Stimulated activated CD4-positive, alpha-beta T cell treated with anti-CD3 and anti-CD28 coated beads, Interleukin-2, amount 100 ng/mL, for 24 hours (primary cell): ENCODE measurements at places on chromosomes 2 and 18.

DNA sequence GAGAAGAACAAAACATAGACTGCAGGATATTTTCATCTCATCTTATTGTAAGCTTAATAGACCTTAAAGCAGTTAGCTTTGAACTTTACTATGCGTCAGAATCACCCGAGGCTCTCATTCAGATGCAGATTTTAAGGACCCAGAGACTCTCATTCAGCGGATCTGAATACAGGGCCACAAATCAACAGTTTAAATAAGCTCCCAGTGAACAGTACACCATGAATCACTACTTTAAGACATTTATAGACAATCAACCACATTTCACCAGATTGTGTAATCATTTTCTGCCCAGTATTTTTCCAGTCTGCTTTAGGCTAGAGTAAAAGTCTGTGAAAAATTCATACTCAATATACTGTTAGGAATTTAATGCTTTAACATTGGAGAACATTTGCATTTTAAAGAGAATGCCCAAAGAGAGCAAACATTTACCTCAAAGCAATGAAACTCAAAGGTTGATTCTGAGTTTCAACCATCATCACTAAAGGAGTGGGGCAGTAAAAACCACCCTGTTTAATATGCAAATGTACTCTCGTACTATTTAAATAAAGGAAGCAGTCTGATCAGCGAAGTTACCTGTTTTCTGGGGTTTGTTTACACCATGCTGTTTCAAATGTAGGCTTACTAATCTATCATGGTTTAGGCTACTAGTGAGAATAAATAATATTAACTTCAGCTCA is 11.0 kb upstream of the ALPK2 start:
- no peak for DNase-seq

DNA sequence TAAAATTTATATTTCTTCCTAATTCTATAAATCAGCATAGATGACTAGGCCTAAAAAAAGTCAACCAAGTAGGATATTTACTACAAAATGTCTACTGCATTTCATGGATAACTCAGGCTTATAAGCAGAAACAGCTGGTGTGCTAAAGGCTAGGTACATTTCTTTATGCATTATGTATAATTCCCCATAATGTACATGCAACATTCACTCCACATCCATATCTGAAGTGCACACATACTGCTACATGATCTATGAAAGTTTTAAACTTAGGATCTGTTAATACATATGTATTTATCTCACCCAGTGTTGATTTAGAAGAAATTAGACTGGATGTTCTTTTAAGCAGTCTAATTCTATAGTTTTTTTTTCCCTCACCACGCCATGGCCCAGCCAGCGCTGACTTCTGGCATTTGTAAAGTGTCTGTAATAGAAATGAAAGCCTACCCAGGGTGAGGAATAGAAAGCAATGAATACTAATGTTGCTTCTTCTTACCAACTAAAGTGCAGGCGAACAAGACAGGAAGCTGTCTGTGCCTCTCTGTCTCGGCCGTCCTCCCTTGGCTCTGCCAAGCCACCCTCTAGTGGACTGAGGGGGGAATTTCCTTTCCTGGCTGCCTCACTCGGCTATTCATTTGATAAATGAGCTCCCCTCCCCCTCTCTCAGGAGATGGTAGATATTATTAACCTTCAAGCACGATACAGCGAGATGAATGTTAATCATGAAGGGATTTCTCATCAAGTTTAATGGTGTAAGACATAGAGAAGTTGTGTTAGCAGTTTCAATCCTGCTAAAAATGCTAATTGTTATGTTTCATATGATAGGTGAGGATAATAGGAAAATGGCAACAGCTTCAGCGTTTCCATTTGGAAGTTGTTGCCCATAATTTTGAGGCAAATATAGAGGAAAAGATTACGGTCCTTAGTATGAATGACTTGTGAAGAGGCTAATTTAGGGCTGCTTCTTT is 384.5 kb downstream of the MTX2 start:
- DNase-seq, result peak; percentile 33

DNA sequence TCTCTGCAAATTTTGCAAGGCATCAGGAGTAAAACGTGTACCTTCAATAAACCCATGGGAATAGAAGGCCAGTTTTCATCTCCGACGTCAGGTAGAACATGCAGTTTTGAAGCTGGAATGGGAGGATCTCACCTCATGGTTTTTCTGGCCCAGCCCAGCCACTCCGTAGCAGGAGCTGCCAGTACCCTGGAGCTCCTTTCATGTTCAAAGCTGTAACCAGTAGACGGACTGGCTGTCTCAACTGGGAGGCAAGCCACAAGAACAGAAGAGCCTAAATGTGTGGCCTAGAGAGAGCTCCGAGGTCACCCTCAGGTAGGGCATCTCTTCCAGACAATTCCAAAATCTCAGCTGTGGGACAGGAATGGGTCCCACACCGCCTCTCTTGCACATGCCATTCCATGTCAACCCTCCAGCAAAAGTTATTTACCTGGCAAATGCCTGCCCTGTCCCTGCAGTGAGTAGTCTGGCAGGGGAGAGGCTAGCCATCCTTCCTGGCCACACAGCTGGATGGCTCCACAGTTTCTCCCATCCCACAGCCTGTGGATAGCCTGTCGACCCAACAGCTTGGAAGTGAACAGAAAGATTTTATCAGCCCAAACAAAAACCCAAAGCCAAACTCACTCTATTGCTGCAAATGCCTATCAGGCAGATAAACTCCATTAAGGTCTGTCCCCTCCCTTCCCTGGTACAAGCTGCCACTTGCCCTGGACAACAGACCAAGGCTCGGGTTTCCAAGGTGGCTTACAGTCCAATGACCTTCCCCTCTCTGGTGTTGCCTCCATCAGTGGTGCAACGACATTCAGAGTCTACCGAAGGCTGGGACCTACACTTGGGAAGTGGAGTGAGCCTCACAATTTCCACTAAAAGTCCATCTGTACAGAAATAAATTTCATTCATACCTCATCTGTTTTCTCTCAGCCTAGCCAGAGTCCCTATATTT is 27.8 kb downstream of the CRACDL start:
- no peak for DNase-seq

DNA sequence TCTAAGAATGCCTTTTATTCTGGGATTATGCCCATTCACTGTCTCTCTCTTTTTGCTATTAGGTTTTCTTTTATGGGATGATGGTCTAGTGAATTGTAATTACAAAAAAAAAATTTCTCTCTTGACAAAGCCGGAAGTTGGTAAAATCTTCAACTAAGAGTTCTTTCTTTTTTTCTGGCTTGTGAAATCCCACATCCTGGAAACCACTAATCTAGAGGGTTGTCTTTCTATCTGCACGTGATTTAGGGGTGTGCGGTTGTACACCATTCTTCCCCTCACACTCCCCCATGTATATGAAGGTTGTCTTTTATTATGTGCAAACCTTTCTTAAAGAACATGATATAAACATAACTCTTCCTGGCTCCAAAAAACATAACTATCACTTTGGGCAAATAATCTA is 52.0 kb downstream of the GATA6 start:
- DNase-seq, result no peak

- no peak for DNase-seq
Observed at GRCh38 chr18:6610466-6610865, 119.0 kb upstream of the ARHGAP28 start.

DNA sequence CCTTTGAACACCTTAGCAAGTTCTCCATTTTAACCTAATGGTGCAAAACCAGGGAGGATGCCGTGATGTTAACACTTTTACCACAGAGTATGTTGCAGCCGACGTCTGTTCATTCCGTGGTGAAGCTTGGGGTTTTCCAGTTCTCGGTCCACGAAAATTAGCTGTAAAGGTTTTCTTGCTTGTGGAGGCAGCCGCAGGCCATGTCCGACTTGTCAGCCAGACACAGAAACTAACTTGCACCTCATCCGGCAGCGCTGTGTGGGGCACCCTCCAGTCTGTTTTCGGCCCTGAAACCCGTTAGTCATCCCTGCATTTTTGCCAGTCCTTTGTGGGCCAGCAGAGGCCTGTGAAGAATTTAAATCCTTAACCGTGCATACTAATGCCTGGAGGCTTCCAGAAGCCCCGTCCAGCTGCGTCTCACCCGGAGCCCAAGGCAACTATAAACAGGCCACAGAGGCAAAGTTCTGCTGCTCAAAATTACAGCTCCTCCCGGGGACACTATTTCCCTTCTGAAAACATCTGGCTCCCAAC is 70.6 kb downstream of the SH3YL1 start:
- DNase-seq, result no peak

GRCh38 chr18:71209944-71210343 is 921.1 kb downstream of the SOCS6 start:
- no peak for DNase-seq

GRCh38 chr2:175107146-175107545 is 60.9 kb downstream of the ATF2 start:
- DNase-seq, result no peak

DNA sequence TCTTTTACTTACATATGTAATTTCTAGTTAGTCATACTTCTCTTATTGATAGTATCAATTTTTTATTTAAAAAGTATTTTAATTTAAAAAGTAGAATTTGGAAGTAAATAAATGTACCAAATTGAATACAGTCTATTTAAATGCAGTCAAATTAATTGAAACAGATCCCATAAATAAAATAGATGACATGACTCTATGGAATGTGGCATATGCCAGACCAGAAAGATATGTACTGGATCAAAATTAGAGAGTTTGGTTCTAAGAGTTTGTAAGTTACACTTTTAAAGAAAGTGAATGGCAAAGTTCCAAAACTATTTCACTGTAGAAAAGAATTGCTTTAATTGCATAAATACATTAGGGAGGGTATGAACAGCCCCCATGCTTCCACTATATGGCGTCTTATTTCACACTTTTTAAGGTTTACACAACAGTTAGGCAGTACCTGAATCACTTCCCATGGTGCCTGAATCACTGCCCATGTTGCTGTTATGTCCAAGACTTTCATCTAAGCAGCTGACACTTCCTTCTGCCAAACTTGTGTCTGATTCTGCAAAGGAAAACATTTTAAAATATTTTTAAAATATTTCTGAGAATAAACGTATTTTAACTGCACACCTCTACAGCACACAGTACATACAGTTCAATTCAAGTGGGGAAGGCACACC is 25.2 kb downstream of the IFIH1 start:
- DNase-seq, result no peak

GRCh38 chr2:238926761-238927611 is 79.1 kb downstream of the TWIST2 start:
- DNase-seq, result no peak

- DNase-seq, result no peak
Observed at GRCh38 chr2:513981-514706, 163.1 kb downstream of the TMEM18 start.

DNA sequence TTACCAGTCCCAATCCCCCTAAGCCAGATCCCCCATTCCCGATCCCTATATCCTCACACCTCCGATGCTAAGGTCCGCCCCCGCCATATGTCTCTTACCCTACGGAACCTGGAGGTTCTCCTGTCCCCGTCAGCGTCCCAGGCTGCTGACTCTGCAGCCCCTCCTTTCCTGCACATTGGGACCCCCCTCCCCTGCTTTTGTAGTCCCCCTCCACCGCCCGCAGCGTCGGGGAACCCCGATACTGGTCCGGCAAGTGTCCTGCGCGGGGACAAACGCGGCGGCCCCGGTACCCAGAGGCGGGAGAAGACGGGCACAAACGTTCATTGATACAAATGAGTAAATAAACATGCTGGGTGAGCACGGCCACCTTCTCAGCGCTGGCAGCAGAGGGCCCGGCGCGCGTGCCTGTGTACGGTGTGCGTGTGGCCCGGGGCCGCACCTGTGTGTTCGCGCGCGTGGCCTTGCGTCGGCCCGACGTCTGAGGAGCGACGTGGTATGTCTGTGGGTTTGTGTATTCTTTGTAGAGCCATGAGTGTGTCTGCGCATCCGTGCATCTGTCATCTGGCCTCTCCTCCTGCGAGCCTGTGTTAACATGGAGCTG is 2.0 kb upstream of the CYP26B1 start:
- no peak for DNase-seq

GRCh38 chr2:241564596-241565410 is 6.3 kb downstream of the BOK start:
- DNase-seq, result no peak

- DNase-seq, result no peak
Observed at GRCh38 chr2:234873103-234873827, 78.6 kb upstream of the SH3BP4 start.

- no peak for DNase-seq
Observed at GRCh38 chr2:164109006-164109405, 373.2 kb upstream of the FIGN start.

GRCh38 chr2:218031771-218032257 is 29.0 kb upstream of the TNS1 start:
- DNase-seq, result peak; percentile 13

DNA sequence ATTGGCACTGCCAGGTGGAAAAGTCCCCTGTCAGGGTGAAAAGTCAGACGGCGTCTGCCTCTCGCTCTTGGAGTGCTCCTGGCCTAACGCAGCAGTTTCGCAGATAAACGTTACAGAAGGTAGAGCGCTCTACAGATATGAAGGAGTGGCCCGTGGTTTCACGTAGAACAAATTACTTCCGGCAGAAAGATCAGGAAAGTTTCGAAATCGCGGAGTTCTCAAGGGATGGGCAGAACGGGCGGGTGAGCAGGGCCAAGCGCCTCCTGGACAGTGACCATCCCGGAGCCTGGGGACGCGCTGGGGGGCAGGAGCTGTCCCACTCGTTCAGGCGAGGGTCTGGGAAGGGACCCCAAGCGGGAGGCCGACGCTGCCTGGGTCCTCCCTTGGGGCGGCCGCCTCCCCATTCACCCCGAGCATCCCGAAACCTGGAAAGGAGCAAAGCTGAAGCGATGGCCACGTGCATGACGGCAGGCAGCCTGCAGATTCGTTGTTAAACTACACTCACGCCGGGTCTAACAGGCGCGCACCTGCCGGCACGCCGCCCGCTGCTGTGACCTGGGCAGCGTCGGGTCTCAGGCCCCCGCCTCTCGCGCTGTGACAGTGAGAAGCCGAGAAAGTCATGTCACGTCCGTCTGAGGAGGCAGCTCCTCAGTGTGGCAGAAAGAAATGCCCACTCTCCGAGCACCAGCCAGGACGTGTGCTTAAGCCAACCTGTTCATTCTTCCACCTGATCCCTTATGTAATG is 122.9 kb upstream of the SALL3 start:
- DNase-seq, result no peak

DNA sequence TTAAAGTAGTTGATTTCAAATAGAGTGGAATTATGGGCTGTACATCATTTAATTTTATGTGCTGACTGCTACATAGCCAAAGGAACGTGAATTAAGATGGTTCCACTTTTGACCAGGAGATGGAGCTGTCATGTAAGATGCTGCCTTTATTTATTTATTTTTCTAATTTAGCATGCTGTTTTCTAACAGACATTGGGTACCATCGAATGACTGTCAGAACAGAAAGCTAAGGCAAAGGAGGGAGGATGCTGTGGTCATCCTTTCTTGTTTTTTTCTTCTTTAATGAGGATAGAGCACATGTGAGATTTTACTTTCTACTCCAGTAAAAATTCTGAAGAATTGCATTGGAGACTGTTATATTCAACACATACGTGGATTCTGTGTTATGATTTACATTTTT is at the start of gene SCN2A:
SCN2A (plus strand) TSS at position 185 of the 400 bp plus-strand sequence. CDS start 56,410 bp downstream, outside the sequence.
- DNase-seq, result no peak
